K562 (cell line): ENCODE measurements at places on chromosomes 3 and 15.

- DNase-seq, result no peak
Observed at GRCh38 chr3:127088511-127089351, 104.2 kb upstream of the PRR23E start.

DNA sequence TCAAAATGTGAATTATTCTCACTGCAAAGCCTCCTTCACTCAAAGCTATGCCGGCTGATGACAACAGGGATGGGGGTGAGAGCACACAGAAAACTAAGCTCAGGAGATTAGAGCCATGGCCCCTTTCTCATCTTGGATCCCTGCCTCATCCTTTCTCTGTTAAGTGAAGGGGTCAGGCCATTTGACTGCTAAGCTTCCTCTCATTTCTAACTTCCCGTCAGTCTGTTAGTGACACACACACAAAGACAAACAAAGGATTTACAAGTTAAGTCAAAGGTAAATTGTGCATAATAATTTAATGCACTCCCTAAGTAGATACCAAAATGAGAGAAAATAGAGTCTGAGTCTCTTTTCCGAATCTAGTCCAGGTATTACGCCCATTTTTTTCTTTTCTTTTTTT, 1.2 kb downstream of the SS18L2 start:
- no peak for DNase-seq

DNA sequence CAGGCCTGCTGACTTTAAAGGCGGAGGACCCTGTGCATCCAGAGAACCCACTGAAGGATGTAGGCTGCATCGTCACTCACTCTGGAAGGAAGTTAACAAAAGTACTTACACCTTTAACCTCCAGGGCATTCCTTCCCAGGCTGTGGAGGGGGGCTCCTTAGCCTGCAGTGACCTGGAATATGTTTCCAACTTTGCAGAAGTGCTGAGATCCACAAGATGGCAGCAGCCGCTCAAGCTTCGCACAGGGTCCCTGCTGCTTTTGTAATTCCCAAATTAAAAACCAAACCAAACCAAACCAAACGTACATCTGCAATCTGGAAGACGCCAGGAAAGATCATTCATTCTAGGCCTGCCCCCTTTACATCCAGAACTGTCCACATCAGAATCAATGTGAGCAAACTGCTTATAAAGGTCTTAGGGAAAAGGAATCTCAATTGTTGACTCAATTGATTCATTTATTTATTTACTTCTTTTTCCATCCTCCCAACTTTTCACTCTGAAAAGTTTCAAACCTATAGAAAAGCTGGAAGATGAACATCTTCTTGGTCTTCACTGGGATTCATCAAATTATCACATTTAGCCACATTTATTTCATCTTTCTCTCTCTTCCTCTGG, 70.5 kb upstream of the KLHL25 start:
- peak; percentile 40 for DNase-seq

DNA sequence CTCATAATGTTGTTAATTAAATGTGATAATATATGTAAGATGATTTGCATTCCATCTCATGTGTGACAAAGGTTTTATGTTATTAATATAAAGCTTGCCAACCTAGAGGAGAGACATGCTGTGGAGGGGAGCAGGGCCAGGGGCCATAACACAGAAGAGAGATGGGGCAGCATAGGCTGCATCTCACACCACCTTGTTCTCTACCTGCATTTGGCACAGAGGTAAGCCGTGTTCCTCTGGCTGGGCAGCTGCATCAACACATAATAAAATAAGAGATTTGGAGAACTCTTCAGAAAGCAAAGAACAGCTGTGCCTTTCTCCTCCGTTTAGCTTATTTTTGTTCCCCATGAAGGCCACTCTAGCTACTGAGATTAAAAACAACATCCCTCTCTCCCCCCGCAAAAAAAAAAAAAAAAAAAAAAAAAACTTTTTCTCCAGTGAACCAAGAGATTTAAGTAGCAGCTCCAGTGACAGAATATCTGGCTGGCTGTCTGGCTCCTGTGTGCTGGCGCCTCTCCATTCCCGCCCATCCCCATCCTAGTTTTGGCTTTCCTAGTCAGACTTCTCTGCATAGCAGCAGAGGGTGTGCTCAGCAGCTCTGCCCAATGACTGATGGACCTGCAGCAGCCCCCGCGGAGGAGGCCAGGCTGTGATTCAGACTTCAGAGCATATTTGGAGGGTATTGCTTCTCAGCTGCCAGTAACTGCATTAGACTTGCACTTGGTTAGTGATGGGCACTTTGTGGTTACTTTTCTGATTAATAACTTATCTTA, 52.2 kb upstream of the STXBP5L start:
- DNase-seq, result no peak

- DNase-seq, result no peak
Observed at GRCh38 chr3:196246612-196247308, 30.4 kb downstream of the SLC51A start.

- DNase-seq, result no peak
Observed at GRCh38 chr3:46971151-46971550, 5.4 kb downstream of the CCDC12 start.

GRCh38 chr3:156685752-156686151, 11.4 kb downstream of the TIPARP start:
- DNase-seq, result no peak

DNA sequence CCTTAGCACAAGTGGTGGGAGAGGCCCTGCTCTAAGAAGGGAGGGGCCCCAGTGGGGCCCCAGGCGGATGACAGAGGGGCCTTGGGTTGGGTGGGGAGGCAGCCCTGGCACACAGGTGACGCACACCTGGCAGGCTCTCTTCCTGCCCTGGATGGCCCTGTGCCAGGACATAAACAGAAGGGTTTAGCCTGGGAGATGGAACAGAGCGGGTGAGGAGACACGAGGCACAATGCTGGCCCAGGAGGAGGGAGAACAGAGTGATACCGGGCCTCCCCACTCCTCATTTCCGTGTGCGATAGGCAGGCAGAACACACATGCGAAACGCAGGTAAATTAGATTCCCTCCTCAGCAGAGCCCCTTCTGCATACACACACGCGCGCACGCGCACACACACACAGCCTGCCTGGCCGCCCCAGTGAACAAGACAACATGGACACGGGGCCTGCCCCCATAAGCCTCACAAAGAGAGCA, 39.8 kb downstream of the IDH2 start:
- DNase-seq, result no peak

GRCh38 chr3:191528589-191528988, 67.6 kb downstream of the PYDC2 start:
- DNase-seq, result no peak

DNA sequence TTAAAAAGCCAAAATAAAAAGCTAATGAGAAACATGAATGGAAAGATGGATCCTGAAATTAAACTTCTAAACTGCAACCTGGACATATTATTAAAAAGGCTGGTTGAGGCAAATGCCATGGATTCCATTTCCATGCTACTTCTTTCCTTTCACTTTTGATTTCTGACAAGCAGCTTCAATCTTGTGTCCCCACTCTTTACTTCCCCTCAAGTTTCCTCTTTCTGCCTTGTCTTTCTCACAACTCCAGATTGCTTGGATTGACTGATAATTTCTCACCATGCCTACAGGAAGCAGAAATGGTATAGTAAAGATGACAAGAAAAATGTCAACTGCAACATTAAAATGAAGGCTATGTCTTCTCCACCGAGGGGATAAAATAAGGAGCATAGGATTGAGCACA, 1136.7 kb downstream of the TUSC7 start:
- DNase-seq, result no peak
